Stimulated activated CD4-positive, alpha-beta T cell treated with anti-CD3 and anti-CD28 coated beads, Interleukin-15, amount 100 ng/mL, for 24 hours (primary cell): ENCODE measurements at places on chromosomes 16 and 17.
A peak's percentile ranks its signal among the peaks of the same experiment; 100 is the strongest.

DNA sequence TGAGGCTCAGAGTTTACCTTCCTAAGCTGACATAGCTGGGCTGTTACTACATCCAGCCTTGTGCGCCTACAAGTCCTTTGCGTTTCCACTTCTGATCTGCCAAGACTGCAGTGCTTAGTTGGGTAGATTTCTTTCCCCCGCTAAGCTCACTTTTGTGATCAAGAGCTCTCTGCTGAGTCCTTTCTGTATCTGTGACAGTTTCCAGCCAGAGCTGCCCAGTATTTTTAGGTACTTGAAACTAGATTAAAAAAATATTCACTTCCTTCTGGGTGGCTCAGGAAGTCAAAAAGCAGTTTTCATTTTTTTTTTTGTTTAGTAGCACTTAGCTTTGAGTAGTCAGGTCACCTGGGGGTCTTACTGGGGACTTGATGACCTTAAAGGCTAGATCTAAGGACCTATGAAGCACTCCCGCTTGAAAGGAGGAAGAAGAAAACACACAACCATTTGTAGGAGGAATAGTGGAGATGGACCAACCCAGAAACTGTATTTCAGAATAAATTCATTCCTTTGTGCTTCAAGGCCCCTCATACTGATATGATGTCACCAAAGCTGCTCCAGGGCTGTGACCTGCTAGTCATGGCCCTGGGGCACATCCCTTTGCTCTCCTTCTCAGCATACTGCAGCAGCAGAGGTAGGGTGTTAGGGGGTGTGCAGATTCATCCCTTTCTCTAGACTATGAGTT lies 75.6 kb upstream of the HNF1B start:
- no peak for DNase-seq

DNA sequence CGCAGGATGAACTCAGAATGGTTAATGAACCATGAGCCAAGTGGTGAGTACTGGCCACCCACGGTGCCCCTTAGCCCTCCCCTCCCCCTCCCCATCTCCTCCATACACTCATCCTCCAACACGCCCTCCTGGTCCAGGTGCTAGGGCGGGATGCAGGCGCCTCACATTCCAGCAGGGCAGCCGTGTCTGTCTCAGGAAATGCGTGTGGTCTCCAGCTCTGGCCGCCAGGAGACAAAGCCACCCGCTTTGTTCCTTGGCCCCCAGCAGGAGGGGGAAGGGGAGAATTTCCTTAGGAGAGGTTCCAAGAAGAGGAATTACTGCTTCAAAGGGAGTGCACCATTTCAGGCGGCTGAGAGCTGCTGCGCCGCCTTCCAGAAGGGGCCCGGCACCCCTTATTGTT lies 29.7 kb upstream of the RMI2 start:
- DNase-seq, result no peak

- DNase-seq, result no peak
Observed at GRCh38 chr17:51120357-51120738, 320 bp downstream of the SPAG9 start.

- DNase-seq, result no peak
Observed at GRCh38 chr16:5252791-5253190, 155.2 kb upstream of the EEF2KMT start.

DNA sequence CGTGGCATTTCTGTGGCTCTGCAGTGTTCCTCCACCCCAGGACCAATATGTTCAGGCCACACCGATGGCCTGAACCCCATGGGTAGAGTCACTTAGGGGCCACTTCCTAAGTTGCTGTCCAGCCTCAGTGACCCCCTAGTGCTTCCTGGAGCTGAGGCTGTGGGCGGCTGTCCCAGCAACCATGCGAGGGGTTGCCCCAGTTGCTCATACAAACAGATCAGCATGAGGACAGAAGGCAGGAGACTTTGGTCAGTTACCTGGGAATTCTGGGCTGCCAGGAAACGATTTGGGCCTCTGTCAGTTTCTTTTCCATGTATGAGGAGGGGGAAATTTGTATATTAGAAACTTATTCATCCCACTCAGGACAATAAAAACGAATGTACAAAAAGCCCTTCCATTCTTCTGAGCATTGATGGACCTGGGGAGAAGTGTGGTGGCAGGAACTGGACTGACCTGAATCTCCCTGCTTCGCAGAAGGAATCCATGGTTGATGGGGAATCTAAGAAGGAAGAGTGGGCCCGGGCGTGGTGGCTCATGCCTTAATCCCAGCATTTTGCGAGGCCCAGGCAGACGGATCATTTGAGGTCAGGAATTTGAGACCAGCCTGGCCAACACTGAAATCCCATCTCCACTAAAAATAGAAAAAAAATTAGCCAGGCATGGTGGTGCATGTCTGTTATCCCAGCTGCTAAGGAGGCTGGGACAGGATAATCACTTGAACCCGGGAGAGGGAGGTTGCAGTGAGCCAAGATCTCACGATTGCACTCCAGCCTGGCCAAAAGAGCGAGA lies 4.9 kb upstream of the IL32 start:
- no peak for DNase-seq

GRCh38 chr17:50722746-50723145 lies 3.3 kb downstream of the LUC7L3 start:
- DNase-seq, result no peak

DNA sequence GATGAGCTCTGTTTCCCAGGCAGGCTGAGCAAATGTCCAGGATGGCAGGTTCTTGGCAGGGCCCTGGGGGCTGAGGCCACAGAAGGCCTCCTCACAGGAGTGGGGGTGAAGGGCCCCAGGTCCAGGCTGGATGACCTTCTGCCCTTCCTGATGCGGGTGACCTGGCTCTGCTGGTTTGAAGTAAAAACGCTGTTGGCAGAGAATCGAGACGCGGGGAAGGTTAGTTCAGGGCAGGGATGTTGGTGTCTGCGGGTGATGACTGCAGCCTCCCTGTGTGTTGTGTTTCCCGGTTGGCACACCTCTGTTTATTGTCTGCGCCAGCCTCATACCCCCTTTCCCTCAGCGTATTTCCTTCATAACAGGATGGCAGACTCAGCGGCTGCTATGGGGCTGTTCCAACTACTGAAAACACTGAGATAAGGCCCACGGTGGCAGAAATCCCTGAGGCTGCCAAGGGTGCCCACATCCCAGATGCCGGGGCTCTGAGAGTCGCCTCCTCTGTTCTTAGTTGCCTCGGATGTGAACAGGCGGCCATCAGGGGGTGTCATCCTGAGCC lies 104.6 kb downstream of the METRNL start:
- DNase-seq, result no peak

GRCh38 chr16:57623251-57624043 lies 5.0 kb upstream of the ADGRG1 start:
- DNase-seq, result no peak

- peak; percentile 70 for DNase-seq
Observed at GRCh38 chr17:78484271-78485246, 92.6 kb downstream of the DNAH17 start.

- DNase-seq, result peak; percentile 26
Observed at GRCh38 chr16:66735891-66736290, 15.5 kb downstream of the DYNC1LI2 start.

DNA sequence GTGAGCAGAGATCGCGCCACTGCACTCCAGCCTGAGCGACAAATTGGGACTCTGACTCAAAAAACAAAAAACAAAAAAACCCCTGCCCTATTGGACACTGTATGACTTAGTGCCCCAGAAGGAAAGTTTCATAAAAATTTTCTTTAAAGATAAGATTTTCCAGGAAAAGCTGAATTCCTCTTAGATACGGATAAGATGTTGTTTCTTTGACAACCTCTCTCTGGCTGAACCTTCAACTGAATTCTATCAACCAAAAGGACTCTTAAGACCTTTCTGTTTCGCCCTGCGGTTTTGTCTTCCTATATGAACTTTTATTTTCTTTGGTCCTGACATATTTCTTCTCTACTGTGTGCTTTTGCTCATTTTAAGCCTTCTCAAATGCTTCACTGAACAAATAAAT lies 35.8 kb downstream of the CPPED1 start:
- peak; percentile 11 for DNase-seq

DNA sequence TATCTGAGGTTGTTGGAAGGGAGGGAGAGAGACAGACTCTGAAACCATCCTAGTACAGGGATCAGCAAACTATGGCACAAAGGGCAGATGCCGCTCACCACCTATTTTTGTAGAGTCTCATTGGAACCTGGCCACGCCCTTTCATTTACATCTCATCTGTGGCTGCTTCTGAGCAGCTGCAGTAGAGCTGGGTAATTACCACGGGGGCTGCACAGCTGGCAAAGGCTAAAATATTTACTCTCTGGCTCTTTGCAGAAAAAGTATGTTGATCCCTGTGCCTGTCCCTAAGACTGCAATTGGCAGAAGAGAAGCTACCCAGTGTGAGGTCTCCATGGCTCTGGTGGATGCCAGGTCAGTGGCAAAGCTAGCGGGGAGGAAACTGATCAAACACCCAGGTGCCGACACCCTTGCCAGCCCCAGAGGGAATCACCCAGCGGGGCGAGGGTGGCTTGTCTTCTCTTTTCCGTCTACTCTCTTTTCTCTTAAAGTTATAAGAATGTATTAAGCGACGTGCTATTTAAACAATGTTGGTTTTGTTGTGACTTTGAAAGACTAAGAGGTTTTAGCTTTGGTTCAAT lies 14.0 kb downstream of the CEP295NL start:
- no peak for DNase-seq

DNA sequence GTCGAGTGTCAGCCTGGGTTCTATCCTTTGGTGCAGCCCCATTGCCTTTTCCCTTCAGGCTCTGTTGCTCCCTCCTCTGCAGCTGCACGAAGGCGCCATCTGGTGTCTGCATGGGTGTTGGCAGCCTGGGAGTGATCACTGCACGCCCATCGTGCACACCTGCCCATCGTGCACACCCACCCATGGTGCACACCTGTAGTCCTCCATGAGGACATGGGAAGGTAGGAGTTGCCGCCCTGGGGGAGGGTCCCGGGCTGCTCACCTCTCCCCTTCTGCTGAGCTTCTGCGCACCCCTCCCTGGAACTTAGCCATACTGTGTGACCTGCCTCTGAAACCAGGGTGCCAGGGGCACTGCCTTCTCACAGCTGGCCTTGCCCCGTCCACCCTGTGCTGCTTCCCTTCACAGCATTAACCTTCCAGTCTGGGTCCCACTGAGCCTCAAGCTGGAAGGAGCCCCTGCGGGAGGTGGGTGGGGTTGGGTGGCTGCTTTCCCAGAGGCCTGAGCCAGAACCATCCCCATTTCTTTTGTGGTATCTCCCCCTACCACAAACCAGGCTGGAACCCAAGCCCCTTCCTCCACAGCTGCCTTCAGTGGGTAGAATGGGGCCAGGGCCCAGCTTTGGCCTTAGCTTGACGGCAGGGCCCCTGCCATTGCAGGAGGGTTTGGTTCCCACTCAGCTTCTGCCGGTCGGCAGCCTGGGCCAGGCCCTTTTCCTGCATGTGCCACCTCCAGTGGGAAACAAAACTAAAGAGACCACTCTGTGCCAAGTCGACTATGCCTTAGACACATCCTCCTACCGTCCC lies 2.9 kb downstream of the CTRL start:
- peak; percentile 85 for DNase-seq

DNA sequence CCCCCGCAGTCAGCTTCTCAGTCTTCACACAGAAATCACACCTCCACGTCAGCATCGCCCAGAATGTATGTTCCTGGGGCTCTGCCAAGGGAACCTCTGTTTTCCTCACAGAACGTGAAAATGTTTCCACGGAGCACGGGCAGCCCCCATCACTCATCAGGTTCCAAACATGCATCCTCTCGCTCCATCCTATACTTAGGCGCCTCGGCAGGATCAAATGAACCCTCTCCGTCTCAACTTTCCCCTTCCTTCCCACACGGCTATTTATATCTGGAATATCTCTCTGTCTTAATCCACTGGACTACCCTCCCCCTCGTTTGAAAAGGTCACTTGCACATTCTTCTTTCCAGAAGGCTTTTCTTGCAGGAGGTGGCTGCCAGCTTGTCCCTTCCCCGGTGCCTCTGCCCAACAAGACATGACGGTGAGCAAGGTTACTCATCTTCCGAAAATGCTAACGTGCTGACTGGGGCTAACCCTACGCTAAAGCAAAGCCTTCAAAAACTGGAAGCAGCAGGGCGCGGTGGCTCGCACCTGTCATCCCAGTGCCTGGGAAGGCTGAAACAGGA lies 21.6 kb downstream of the NXN start:
- DNase-seq, result no peak

DNA sequence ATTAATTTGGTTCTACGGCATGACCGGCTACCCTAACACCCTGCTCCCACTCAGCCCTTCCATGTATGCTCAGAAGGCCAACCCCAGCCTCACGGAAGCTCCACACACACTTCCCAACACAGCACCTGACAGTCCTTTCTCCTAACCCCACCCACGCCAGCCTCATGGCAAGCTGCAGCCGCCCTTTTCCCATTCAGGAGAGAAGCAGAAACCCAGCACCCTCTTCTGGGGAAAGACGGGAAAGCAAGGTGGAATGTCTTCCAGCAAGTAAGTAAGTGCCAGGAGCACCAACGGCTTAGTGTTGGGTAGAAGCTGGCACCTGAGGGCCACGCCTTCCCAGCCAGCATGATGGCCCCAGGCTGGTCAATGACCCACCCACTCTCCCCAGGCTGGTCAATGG lies 32.1 kb downstream of the ABR start:
- no peak for DNase-seq

DNA sequence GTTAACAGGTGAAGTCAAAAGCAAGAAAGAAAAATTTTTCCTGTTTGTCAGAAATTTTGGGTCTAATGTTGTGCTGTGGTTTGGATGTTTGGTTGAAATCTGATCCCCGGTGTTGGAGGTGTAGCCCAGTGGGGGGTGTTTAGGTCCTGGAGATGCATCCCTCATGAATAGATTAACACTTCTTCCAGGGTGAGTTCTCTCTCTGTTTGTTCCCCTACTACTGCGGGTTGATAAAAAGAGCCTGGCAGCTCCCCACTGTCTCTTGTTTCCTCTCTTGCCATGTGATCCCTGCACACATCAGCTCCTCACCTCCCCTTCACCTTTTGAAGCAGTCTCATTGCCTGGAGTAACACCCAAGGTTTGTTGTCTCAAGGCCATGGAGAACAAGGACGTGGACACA lies 14.6 kb upstream of the CDH8 start:
- no peak for DNase-seq

GRCh38 chr16:65024767-65025178 lies 97.1 kb downstream of the CDH11 start:
- DNase-seq, result no peak

GRCh38 chr17:78592991-78593329 lies 15.8 kb upstream of the DNAH17 start:
- no peak for DNase-seq

DNA sequence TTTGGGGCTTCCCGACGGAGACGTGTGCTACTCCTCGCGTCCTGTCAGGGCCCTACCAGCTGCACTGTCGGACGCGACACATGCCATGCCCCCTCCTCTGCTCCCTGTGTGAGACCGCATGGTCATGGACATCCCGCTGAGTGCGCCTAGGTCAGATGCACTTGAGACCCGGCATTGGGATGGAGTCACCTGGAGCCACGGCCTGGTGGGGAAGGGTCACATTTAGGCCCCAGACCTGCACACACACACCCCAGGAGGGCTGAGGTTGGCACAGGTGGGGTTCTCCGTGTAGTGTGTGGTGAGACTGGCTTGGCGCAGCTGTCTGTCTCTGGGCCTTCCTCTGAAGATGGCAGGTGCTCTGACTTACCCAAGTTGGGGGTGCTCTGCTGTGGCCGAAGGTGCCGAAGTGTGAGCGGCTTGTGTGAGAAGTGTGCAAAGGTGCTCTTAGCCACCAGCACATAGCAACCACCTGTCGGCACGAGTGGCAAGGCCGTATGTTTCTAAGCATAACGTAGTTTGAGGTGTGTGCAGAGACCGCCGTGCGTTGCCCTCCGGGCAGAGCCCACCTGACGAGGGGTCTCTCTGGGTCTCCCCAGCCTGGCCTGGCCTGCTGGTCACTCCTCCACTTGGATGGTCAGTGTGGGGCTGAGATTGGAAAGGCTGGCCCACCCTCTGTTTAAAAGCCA lies 108.6 kb downstream of the BANP start:
- no peak for DNase-seq
